ENCODE measurements at places on chromosomes 16 and 17. TPM values are rescaled to one million over a fixed set of nuclear protein-coding genes. Genes with fewer than 3 reads are reported as not detected.

- H3K27ac ChIP-seq = no peak overlapping the region
- no peak for DNase-seq
- no peaks in the 10 kb centered on the region for H3K36me3 ChIP-seq
- no peak overlapping the region for H3K4me3 ChIP-seq
These were observed 9.0 kb downstream of the GALK1 start for GRCh38 chr17:75755990-75756389.

- no peak overlapping the region for H3K27ac ChIP-seq
- H3K4me1 ChIP-seq = 0 out of 2 replicates have a peak, but pooled peaks cover 1% of the 10 kb centered on the region
- H3K4me3 ChIP-seq = no peak overlapping the region
- no peak for DNase-seq
These were observed 50.5 kb downstream of the YPEL2 start for GRCh38 chr17:59381716-59382570.

DNA sequence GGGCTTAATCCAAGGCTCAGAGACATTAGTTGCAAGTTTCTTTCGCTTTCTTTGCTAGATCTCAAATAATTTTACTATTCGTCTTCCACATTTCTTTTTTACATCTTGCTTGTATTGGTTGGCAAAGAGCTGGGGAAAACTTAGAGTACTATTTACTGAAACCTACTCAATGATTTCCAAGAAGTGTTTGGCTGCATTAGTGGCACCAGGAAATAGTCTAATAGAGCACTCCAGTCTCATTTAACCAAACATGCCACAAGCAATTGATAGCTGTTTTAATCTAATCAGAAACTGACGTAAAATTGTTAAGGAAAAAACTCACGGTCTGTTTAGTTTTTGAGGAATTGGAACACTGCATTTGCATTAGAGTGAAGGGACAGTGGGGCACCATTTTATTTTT lies 29.0 kb downstream of the NUP93 start:
- no peak overlapping the region for H3K4me3 ChIP-seq
- no peaks in the 10 kb centered on the region for H3K27me3 ChIP-seq
- no peaks in the 10 kb centered on the region for H3K4me1 ChIP-seq
- H3K27ac ChIP-seq = no peak overlapping the region

DNA sequence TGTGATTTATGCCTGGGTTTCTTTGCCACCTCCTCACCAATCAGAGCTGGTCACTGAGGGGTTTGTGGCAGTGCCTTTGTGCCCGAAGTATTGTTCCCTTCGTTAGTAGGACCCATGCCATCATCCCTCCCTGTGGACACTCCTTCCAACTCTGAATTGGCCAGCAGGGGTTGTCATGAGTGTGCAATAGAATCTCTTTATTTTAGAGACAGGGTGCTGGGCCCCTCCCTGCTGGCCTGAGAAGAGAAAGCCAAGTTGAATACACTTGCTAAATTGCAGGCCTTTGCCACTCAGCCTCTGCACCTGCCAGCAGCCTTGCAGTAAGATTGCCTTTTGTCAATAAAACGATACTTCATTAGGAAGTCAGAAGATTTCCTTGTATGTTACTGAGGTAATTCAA lies 40.7 kb upstream of the SLC12A3 start:
- DNase-seq = no peak
- no peak overlapping the region for H3K27ac ChIP-seq
- no peak overlapping the region for H3K4me3 ChIP-seq
- peaks cover 5% of the 10 kb centered on the region for H3K36me3 ChIP-seq

DNA sequence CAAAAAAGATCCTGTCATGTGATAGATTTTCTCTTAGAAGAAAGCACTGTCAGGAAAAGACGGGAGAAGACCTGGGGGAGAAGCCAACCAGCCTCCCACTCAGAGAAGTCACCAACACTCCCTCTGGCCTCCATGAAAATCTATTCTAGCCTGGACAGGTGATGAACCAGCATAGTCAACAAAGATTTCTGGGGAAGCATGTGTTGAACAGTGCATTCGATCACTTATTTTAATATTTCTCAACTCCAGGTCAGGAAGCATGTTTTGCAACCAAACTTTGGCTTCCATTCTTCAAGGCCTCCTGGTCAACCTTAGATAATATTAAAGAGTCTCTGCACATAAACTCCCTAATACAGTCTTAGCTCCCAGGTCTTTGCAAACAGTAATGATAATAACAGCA lies 74.7 kb upstream of the ERCC4 start:
- no peak for DNase-seq
- no peaks in the 10 kb centered on the region for H3K27me3 ChIP-seq
- no peaks in the 10 kb centered on the region for H3K36me3 ChIP-seq
- H3K27ac ChIP-seq = no peak overlapping the region
- no peak overlapping the region for H3K4me3 ChIP-seq

DNA sequence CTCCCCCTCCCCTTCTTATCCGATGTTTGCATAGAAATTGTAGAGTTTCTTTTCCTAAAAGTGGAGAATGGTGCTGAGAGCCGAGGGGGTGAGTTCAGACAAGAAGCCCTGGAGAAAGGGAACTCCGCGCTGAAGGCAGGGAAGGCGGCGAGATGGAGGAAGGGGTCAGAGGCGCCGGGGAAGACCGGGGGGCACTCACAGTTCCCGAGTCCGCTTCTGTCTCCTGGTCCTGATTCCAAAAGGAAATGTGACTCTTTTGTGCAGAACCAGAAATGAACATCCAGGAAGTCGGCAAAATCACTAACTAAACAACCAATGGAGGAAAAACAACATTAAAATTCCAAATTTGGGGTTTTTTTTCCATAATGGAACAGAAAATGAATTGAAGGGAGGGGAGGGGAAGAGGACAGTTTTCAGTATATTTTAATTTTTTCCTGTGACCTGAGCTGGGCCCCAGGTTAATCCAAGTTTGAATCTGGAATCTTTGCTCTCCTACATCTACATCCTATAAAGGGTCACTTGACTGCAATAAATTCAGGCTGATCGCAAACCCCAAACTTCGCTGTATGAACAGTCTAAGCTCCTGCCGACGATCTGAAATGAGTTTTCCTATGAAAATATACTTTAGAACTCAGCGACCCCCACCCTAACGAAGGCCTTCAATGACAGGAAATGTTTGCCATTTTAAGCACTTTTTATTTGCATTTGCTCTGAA lies 252.3 kb downstream of the C16orf95 start:
- DNase-seq = no peak
- H3K27ac ChIP-seq = no peak overlapping the region
- no peaks in the 10 kb centered on the region for H3K36me3 ChIP-seq
- no peaks in the 10 kb centered on the region for H3K27me3 ChIP-seq

The GINS3 gene
- total RNA-seq = 13.4 TPM

The FBXL19 gene
- total RNA-seq = 74.8 TPM

The KCNH6 gene
- total RNA-seq = 1.8 TPM

- no peaks in the 10 kb centered on the region for H3K36me3 ChIP-seq
- no peak overlapping the region for H3K4me3 ChIP-seq
- no peaks in the 10 kb centered on the region for H3K4me1 ChIP-seq
- no peak overlapping the region for H3K27ac ChIP-seq
- no peak for DNase-seq
These were observed 39.7 kb downstream of the CACNG4 start for GRCh38 chr17:67004181-67004580.

GRCh38 chr16:79601931-79602627 lies 1.5 kb upstream of the MAF start:
- DNase-seq = peak; percentile 54
- H3K27ac ChIP-seq = no peak overlapping the region
- H3K4me3 ChIP-seq = peak overlapping the region; percentile 75

- H3K4me1 ChIP-seq = peaks cover 14% of the 10 kb centered on the region
- no peaks in the 10 kb centered on the region for H3K36me3 ChIP-seq
- no peak overlapping the region for H3K27ac ChIP-seq
- no peak for DNase-seq
These were observed 13.9 kb upstream of the KIFC3 start for GRCh38 chr16:57815987-57816745.

DNA sequence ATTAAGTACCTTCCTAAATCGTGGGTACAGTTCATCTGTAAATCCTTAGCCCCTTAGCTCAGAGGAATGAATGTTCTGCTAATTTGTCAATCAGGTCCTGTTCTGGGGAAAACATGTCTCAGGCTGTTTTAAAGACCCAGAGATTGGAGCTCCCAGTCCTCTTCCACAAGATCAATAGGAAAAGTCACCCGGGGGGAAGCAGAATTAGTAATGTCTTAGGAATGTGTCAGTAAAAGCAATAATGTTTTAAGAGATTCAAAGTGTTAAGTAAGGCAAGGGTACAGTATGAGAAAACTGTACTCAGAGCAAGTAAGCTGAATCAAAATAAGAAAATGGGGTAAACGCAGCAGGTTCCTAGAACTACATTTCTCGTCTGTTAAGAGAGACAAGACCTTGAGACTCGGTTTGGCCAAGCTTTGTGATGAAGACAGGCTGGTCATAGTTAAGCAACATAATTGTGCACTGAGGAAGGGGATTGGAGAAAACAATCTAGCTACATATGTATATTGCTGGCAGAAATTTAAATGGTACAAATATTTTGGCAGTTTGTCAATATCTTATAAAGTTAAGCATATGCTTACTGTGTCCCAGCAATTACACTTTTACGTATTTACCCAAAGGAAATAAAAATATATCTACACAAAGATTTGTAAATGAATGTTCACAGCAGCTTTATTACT lies 192.9 kb upstream of the C17orf78 start:
- no peaks in the 10 kb centered on the region for H3K4me1 ChIP-seq
- H3K4me3 ChIP-seq = no peak overlapping the region
- no peaks in the 10 kb centered on the region for H3K27me3 ChIP-seq

DNA sequence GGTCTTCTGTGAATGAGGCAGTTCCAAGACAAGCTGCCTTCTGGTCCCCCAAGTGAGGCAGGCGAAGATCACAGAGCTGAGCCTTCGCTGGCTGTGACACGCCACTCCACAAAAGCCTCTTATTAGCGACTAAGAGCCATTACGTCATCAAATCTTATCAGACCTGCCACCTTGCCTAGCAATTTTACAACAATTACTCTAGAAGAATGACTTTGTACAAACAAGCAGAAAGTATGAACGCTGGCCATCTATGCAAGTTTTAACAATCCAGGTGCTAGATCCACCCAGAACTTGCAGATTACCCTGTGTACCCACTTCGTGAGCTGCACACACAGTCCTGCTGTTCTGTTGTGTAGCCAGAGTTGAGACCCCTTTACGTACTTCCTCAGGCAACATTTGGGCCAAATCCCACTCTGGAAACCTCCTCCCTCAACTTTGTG lies 3.8 kb upstream of the ICAM2 start:
- H3K27ac ChIP-seq = no peak overlapping the region
- H3K27me3 ChIP-seq = no peaks in the 10 kb centered on the region
- no peak for DNase-seq
- no peak overlapping the region for H3K4me3 ChIP-seq

DNA sequence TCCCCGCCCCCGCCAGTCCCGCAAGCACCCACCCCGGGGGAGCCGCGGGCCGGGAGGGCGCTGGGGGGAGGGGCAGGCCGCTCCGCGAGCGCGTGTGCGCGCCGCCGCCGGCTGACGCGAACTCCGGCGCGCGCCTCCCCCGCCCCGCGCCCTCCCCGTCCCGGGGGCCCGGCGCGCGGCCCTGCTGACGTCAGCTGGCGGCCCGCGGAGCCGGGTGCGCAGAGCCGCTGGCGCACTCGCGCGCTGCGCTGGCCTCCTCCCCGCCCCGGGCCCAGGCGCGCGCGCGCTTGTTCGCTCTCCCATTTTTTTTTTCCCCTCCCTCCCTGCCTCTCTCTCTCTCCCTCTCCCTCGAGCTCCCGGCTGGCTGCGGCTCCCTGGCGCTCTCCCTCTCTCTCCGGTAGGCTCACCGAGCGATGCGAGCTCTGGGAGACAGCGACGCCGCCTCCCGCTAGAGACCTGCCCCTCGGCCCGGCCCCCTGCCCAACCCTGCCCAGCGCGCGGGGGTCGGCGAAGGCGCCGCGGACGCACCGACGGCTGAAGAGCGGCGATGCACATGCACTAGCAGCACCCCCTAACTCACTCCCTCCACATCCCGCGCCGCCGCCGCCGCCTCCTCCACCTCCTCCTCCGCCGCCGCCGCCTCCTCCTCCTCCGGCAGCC lies at the start of gene GNAO1:
Gene GNAO1 (plus strand): TSS at position 334 of the 660 bp plus-strand sequence. CDS start 747 bp downstream, outside the sequence.
- no peak within 1 kb of the TSS for H3K27ac ChIP-seq
- peak within 1 kb of the TSS; percentile 71 for H3K4me3 ChIP-seq
- H3K4me1 ChIP-seq = peaks cover under 1% of the 10 kb centered on the region
- no peaks in the 10 kb centered on the region for H3K36me3 ChIP-seq
- H3K27me3 ChIP-seq = peaks cover 15% of the 10 kb centered on the region
- DNase-seq = peak; percentile 84

The FGF11 gene
- total RNA-seq = 15.0 TPM

DNA sequence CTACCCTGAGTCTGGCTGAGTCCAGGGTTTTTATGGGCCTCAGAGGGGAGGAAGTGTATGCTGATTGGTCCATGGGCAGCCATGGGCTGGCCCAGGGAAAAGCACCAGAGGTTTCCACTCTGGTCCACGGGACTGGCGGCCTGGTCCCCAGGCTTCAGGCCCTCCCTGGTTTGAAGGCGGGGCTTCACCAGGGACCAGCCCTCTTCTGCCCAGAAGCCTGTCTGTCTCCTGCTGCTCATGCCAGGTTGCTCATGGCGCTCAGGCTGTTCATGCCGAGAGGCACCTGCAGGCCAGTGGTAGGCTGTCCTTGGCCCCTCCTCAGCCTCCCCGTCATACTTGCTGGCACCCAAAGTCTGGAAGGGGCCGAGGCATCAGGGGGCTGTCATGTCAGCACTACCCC lies 45.0 kb upstream of the CLEC19A start:
- H3K27ac ChIP-seq = no peak overlapping the region
- no peak overlapping the region for H3K4me3 ChIP-seq
- DNase-seq = no peak
- H3K4me1 ChIP-seq = no peaks in the 10 kb centered on the region
- no peaks in the 10 kb centered on the region for H3K27me3 ChIP-seq

The TP53TG3 gene
- not detected for total RNA-seq

The KIF1C gene
- total RNA-seq = 118 TPM

The ATAD5 gene
- total RNA-seq = 25.6 TPM

DNA sequence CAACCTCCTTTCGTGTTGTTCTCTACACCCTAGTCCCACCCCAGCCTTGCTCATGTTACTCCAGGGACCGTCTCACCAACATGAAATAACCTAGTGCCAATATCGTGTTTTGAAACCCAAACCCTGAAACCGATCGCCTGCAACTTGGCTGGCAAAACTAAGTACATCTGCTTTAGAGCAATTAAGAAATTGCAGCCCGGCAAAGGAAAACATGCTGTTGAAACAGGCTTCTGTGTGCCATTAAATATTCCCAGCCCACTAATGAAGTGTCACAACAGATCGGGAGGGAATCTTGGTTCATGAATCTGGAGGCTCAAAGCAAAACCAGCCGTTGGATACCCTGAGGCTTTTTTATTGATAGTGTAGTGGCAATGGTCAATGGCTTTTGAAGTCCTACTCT lies 48.3 kb upstream of the GPR139 start:
- H3K4me3 ChIP-seq = no peak overlapping the region
- DNase-seq = no peak
- H3K27ac ChIP-seq = no peak overlapping the region
- no peaks in the 10 kb centered on the region for H3K27me3 ChIP-seq

GRCh38 chr16:72120026-72120425 lies 26.4 kb downstream of the DHX38 start:
- H3K27ac ChIP-seq = no peak overlapping the region
- DNase-seq = peak; percentile 33
- no peaks in the 10 kb centered on the region for H3K4me1 ChIP-seq
